ENCODE measurements at places on chromosomes 3 and 15. TPM values are rescaled to one million over a fixed set of nuclear protein-coding genes. Genes with fewer than 3 reads are reported as not detected.

- DNase-seq = no peak
Measured at GRCh38 chr3:159082519-159082918, 280.7 kb downstream of the MFSD1 start.

DNA sequence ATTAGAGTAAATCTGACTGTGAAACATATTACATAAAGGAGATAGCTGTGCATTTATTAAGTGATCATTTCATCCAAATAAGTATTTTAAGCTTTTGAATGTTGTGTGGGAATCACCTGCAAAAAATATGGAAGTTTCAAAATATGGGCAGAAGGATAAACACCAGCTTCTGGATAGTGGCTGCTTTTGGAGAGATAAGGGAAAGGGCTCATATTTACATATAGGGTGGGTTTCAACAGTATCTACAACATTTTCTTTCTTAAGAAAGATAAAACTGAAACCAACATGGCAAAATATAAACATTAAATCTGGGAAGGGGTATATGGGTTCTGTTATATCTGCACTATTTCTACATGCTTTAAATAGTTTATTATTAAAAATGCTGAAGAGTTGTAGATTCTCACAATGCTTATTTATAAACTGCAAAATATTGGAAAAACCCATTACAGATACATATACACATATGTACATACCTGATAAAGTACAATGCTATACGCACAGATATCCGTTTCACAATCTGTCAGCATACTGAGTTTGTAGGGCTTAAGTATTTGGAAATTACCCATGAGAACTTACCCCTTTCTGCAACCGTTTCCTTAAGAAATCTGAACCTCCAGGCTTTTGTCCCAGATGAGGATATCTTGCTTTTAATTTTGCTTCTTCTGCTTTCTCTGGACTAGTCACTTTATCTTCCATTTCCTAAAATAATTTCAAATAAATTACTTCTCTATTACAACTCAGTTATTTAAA lies 12.1 kb downstream of the ARPP19 start:
- DNase-seq = no peak

- DNase-seq = no peak
Measured at GRCh38 chr3:130699765-130700164, 46.9 kb downstream of the PIK3R4 start.

- no peak for DNase-seq
Measured at GRCh38 chr15:68552344-68552743, 26.4 kb upstream of the CORO2B start.

DNA sequence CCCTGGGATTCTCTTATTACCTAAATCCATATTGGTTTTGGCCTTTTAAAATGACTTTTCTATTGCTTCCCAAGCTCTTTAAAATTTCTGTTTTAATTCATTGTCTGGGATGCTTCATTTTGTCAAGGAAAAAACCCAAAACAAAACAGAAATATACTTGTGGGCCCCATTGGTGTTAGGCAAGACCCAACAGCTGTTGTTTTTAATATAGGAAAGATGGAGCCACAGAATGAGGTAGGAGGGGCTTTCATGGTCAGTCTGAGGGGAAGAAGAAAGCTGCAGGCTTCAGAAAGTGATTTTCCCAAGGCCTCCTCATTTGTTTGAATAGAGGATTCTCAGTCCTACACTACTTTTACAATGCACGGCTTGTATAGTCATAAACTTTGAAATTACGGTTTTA lies 180.5 kb downstream of the MCTP2 start:
- DNase-seq = no peak

GRCh38 chr3:58120075-58120812 lies 90.5 kb downstream of the DNASE1L3 start:
- DNase-seq = no peak

GRCh38 chr15:81940467-81941451 lies 105.1 kb downstream of the MEX3B start:
- no peak for DNase-seq

NEIL1 gene
- 51.6 TPM for total RNA-seq

PRR20G gene
- total RNA-seq = not detected

CSPG4 gene
- 57.5 TPM for total RNA-seq

BCL2A1 gene
- 11.6 TPM for total RNA-seq

FSIP1 gene
- 0.85 TPM for total RNA-seq
